Body of pancreas (tissue), 4 donors: ENCODE measurements at places on chromosomes 16 and 17. TPM values are rescaled to one million over a fixed set of nuclear protein-coding genes. Genes with fewer than 3 reads are reported as not detected.

DNA sequence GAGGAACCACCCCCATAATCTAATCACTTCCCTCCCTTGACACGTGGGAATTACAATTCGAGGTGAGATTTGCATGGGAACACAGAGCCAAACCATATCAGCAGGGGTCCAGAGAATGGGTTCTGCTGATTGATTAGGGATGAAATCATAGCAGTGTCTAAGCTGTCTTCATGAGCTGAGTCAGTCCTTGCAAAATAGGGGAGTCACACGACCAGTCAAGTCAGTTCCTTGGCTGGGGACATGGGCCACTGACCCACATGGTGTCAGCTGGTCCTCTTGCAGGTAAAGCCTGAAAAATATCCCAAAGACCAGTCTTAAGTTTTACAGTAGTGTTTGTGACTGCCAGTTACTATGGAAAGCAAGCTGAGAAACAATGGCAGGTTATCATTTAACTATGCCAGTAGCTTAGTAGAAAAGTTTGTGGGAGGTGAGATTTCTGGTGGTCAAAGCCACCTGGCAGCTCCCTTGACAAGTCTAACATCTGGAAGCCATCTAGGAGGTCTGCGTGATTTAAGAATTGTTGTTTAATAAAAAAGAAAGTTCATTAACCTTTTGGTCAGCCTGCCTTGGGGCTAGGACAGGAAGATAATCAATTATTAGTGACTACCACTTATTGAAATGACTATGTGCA is 15.7 kb upstream of the ATF7IP2 start:
- H3K4me1 ChIP-seq, result no peaks in the 10 kb centered on the region
- no peaks in the 10 kb centered on the region for H3K36me3 ChIP-seq
- H3K27ac ChIP-seq, result no peak overlapping the region
- H3K27me3 ChIP-seq, result no peaks in the 10 kb centered on the region
- no peak for DNase-seq
- no peak overlapping the region for H3K4me3 ChIP-seq

GRCh38 chr16:2744711-2745110 is 7.7 kb upstream of the SRRM2 start:
- H3K27ac ChIP-seq, result no peak overlapping the region
- DNase-seq, result no peak
- no peaks in the 10 kb centered on the region for H3K27me3 ChIP-seq
- H3K36me3 ChIP-seq, result no peaks in the 10 kb centered on the region

- H3K27ac ChIP-seq, result no peak overlapping the region
- no peak for DNase-seq
- no peaks in the 10 kb centered on the region for H3K36me3 ChIP-seq
These were observed 20.5 kb upstream of the ITGA3 start for GRCh38 chr17:50035421-50035879.

GRCh38 chr17:44878627-44879221 is 20.5 kb downstream of the EFTUD2 start:
- no peak overlapping the region for H3K27ac ChIP-seq
- H3K36me3 ChIP-seq, result peaks cover 35% of the 10 kb centered on the region
- no peak overlapping the region for H3K4me3 ChIP-seq
- no peaks in the 10 kb centered on the region for H3K27me3 ChIP-seq

DNA sequence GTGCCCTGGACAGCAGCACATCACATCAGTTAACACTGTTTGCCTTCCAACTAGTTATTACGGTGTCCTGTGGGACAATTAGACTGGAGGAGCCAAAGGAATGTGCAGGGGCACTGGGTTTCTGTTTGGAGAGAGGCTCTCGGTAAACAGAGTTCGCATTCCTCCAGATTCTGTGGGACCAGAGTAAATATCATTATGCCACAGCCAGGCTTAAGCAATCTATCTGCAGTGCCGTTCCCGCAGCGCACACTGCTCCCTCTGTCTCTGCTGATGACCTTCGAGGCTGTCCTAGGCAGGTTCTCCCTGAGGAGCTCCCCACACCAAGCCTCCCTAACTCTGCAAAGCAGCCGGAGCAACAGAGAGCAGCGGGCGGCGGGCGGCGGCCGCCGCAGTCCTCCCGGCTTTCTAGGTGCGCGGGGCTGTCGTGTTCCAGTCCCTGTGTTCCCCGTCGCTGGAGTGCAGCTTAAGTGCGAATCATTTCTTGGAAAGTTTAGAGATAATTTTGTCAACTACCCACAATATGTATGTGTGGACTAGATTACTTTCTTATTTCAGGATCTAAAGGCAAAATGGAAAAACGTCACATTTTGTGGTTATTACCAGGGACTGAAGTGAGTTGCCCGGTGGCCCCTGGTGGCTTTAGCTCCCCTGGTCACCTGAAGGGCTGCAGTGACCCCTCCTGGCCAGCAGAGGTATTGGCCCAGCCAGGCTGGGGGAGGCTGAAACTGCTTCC is 43.3 kb downstream of the PGS1 start:
- DNase-seq, result peak; percentile 79
- no peak overlapping the region for H3K27ac ChIP-seq
- no peaks in the 10 kb centered on the region for H3K4me1 ChIP-seq
- no peak overlapping the region for H3K4me3 ChIP-seq
- no peaks in the 10 kb centered on the region for H3K27me3 ChIP-seq
- H3K36me3 ChIP-seq, result peaks cover 3% of the 10 kb centered on the region

DNA sequence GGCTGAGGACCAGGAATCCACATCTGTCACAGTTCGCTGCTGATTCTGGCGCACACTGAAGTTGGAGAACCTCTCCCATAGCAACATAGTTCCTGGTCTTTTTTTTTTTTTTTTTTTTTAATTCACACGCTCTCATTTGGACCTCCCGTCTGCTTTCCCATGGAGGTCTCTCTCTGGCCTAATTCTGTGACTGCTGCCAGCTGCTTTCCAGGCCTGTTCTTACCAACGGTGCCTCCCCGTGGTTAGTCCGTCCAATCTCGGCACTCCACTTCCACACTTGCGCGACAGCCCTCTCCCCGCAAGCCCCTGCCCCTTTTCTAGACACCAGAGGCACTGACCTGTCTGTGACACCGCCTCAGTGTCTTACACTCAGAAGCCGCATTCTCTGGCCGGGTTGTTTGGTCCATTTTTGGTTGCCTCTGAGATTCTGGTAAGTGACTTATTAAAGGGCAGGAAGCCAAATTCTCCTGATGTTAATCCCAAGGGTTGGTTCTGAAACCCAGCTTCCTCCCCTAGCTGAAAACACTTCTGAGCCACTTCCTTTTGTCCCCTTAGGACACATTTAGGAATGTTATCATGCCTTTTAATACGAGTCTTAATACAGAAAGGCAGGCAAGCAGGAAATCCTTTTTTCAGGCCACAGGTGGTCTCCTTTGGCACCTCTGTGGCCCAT is 1.1 kb upstream of the AKTIP start:
- DNase-seq, result peak; percentile 57
- H3K4me1 ChIP-seq, result peaks cover 29% of the 10 kb centered on the region
- H3K27me3 ChIP-seq, result no peaks in the 10 kb centered on the region
- H3K27ac ChIP-seq, result peak overlapping the region; percentile 98
- peak overlapping the region; percentile 12 for H3K4me3 ChIP-seq

GRCh38 chr16:22262460-22262859 is 34.7 kb upstream of the POLR3E start:
- H3K27me3 ChIP-seq, result no peaks in the 10 kb centered on the region
- DNase-seq, result no peak
- no peaks in the 10 kb centered on the region for H3K4me1 ChIP-seq
- no peak overlapping the region for H3K27ac ChIP-seq
- no peak overlapping the region for H3K4me3 ChIP-seq

Gene FLCN
- total RNA-seq, result 64.3 TPM
